NCI-H460 (cell line): ENCODE measurements at places on chromosomes 12 and 14.

GRCh38 chr12:89859508-89860220, 151.0 kb upstream of the ATP2B1 start:
- no peak for DNase-seq

DNA sequence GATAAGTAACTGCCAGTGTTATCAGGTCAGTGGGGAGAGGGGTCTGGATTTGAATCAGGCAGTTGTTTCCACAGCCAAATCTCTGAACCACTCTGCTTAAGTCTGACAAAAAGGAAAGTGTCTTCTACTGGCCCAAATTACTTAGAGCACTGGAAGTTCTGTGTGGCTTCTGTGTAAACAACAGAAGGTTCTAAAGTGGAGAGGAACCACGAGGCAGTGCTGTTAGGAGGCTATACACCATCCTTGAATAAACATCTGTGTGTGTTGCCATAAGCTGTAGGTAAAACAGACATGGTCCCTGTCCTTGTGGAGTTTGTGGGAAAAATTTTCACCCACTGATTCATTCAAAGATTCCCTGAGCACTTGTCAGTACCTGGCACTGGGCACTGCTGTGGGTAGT, 50.0 kb downstream of the GALNT4 start:
- no peak for DNase-seq

DNA sequence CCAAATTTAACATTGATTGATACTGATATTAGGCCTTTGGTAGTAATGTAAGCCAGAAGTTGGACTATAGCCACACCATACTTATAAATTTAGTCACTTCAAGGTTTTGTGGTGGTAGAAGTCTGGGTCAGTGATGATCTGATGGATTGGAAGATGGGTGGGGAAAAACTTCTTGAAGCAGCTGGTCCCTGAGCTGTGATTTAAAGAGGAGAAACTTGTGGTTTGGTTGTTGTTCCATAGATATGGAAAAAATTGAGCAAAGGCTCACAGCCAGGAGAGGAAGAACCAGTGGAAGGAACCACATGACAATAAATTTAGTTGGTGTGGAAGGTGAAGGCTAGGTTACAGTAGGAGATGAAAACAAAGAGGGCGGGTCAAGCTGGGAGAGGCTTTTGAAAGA, 26.1 kb downstream of the PTHLH start:
- DNase-seq = no peak

- DNase-seq = no peak
These were observed 400 bp upstream of the NDUFA12 start for GRCh38 chr12:95003921-95004272.
